ENCODE measurements at places on chromosomes 16 and 17.

- no peak for DNase-seq
Measured at GRCh38 chr17:18017958-18018357, 21.0 kb downstream of the ATPAF2 start.

GRCh38 chr16:10511829-10512228 is 68.6 kb downstream of the EMP2 start:
- DNase-seq = no peak

DNA sequence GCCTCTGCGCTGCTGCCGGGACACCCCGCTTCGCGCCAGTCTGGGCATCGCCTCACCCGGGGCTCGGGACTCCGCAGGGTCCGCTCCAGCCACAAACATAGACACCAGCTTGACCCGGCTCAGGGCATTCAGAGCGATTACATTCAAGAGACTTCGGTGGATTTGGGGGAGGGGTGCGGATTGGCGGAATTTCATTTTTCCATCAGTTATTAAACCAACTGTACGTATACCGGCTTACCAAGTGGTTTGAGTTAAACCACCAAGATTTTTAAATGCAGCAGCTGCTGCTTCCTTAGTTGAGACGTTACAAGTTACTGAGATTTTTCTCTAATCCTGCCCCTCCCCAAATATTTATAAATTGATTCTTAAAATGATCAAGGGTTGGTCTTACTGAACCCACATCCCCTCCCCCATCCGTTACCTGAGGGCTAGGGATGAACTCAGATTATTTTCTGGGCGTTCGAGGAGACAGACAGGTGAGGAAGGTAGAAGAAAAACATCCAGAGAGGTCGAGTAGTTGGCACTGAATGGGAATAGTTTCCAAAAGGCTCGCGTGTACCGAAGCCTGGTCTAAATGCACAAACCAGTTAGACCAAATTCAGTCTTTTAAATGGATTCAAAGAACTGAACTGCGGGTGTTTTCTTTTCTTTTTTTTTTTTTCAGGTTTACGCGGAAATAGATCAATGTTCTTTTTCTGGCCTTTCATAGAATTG is 1.5 kb downstream of the CRHR1 start:
- no peak for DNase-seq

DNA sequence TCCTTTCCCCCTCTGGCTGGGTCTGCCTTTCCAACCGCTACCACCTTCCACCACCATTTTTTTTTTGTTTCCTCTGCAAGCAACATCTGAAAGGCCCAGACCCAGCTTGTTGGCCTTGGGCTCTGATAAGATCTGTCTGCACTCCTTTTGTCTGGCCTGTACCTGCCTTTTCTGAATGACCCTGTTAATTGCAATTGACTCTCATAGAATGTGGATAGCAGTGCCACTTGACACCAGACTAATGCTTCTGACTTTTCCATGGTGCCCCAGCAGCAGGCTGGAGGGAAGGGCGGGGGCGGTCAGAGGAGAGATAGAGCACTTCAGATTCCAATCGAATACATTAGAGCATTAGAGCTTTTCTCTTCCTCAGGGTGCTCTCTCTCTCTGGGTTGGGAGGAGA is 538.9 kb downstream of the WWOX start:
- DNase-seq = no peak

DNA sequence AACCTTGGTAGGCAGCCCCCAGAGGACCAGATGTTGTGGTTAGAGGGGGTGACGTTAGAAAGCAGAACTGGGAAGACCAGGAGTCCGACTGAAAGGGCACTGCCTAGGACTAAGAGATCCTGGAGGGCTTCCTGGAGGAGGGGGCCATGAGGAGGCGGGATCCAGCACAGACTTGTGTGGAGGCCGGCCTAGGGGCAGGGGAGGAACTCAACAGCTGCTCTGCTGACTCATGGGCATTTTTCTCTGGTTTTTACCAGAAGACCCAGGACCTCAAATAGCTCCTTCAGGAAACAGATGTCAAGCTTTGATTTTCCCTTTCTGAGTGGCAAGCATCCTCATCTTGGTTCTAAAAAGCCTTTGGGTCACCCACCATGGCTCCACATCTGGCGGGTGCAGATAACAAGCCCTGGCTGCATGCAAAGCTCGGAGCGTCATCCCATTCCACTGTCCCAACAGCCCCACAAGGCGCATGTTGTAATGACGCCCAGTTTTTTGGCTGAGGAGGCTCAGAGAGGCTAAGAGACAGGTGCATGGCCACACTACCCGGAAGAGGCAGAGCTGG is 29.0 kb downstream of the IL21R start:
- DNase-seq = no peak

DNA sequence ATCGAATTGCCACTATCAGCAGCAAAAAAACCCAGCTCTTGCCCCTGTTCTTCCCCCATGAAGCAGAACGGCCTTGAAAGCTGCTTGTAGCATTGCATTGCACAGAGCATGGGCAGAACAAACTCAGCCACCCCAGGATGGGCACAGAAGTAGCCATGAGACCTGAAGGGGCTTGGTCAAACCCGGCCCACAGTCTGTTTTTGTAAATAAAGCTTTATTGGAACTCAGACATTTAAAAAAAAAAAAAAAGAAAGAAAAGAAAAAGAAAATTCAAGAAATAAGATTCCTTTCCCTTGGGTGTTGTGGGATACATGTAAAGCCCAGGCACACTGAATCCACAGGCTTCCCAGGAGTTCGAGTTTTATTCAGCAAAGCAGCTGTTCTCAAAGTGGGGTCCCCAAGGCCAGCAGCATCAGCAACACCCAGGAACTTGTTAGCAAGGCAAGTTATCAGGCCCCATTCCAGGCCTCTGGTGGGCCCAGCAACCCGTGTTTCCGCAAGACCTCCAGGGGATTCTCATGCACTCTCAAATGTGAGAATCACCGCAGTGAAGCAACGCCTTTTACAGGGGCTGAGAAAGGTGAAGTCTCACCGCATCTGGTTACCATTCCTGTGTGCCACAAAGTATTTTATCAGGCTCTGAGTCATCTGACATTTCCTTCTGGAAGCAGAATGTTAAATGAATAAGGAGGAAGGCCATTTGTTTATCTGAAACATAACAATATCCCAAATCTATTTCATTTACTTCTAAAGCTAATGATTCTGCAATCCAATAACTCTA is 108.2 kb downstream of the SLC39A11 start:
- DNase-seq = no peak

- DNase-seq = no peak
Measured at GRCh38 chr16:29641561-29641960, 21.5 kb upstream of the SPN start.

- no peak for DNase-seq
Measured at GRCh38 chr16:70721202-70721963, 35.5 kb upstream of the MTSS2 start.

DNA sequence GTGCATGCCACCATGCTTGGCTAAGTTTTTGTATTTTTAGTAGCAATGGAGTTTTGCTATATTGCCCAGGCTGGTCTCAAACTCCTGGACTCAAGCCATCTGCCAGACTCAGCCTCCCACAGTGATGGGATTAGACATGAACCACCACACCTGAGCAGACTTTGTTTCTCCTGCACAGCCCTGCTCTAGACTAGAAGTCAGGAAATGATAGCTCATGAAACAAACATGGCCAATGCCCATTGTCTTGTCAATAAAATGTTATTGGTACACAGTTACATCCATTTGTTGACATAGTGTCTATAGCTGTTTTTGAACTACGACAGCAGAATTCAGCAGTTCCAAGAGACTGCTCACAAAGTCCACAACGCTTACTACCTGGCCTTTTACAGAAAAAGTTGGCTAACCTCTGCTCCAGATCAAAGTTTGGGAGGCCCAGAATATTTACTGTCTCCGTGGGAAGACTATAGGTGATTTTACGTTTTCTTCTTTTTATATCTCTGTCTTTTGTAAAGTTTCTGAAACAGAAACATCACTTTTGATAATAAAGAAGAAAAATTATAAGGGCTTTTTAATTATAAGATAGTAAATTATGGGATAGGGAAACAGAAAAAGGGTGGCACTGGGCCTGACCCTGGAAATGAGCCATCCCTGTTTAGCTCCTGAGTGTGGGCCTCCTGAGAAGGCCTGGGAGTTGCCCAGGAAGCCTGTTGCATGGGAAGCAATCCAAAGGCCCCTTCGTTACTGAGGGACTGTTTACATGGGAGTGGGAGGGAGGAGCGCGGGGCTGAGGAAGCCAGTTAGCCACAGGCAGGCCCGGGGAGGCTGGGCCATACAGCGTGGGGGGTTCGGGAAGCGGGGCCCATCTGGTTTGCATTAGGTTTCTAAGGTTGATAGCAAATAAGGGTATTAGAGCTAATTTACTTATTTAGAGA is 201.5 kb downstream of the IRF8 start:
- DNase-seq = no peak

- no peak for DNase-seq
Measured at GRCh38 chr17:11296994-11297393, 56.0 kb downstream of the SHISA6 start.
